ENCODE measurements at places on chromosomes 6 and 20.

GRCh38 chr6:71114986-71115385 lies 158.1 kb upstream of the B3GAT2 start:
- DNase-seq, result no peak

- DNase-seq, result no peak
Measured at GRCh38 chr6:156886409-156886808, 109.2 kb downstream of the ARID1B start.

DNA sequence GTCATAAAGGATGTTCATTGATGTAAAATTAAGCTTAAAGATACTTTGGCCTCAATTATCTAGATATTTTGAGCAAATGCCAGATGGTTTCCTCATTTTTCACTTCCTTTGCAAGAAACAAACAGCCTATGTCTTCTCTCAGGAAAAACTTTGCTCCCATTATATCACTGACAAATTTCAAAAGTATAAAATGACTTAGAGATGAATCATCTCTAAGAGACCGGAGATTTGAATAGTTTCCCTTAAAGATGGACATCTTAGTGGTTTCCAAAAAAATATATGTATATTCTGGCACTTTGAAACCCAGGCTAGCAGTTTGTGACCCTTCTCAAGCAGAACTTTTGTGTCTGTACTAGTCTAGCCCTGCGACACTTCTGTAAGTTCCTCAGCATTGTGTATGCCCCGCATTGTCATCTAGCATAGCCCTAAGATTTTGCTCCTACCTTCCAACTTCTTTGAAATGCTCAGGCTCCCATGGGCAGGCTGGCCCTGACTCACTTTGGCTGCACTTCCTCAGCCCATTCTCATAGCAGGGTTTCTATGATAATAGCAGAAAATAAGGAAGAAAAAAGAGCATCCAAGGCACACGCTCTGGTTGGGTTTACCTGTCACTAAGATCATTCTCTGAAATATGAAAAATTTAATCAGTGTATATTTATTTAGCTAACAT lies 25.7 kb upstream of the POU3F2 start:
- DNase-seq, result no peak

DNA sequence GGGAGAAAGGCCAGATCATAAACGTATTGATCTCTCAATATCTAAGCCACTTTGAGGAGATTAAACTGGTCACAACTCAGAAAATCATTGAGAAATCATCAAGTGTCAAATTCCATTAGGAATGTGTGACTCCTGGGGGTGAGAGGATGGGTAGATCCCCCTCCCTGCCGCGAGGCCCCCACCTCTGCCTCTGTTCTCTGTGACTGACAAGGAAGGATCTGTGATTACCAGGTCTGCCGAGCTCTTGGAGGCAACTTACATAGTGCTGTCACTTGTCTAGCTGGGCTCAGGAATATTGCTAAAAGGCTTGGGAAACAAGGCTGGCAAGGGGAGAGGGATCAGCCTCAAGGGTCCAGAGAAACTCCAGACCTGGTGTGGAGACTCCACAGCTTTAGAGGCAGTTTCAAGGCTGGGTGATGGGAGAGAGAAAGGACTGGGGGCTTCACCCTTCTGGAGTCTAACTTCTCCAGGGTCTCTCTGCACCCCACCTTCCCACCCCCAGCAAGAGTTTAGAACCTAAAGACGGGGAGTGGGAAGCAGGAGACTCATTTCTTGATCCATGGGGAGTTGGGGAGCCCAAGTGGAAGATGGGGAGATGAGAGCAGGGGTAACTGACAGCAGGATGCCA lies 11.6 kb upstream of the ARMC12 start:
- DNase-seq, result no peak

GRCh38 chr6:110270165-110270564 lies 88.0 kb downstream of the METTL24 start:
- no peak for DNase-seq

- DNase-seq, result no peak
Measured at GRCh38 chr6:108556250-108556649, 4.5 kb upstream of the FOXO3 start.

GRCh38 chr6:9405369-9405768 lies 970.0 kb upstream of the SLC35B3 start:
- DNase-seq, result no peak

DNA sequence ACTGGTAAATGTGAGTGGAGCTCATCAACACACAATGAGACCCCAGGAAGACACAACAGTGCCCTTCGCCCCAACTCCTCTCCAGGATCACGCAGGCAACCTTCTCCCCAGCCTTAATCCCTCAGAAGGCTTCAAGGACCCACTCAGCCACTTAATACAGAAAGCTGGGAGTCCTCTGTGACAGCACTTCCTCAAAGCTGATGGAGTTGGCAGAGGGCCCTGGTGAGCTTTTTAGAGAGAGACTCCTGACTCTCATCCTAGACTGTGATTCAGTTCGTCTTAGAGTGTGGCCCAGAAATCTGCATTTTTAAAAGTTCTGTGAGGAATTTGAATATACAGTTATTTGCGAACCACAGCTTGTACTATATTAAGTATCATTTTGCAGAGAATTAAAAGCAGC lies 187.7 kb downstream of the UST start:
- DNase-seq, result no peak

DNA sequence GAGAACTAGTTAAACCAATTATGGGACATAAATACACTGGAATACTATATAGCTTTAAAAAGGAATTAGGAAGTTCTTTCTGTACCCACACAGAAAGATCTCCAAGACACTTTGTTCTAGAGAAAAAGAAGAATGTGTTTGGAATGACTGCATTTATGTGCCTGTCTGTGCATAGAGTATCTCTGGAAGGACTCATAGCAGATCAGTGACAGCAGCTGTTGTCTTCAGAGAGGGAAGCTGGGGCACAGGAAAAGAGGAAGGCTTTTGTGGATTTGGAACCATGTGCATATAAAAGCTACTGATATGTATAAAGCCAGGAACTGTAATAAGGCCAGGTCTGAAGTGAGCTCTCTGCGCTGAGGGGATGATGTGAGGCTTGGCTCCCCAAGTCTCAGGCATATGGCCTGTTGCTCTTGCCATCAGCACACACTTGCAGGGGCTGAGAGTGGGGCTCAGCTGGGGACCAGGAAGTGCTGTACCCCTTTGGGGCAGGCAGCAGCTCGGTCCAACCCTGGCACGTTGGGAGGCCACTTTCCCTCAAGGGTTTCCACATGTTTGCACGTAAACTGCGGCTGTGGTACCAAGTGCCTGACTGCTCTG lies 31.8 kb upstream of the CCDC167 start:
- DNase-seq, result no peak

GRCh38 chr20:44832724-44833123 lies 22.4 kb upstream of the RIMS4 start:
- DNase-seq, result no peak

- DNase-seq, result no peak
Measured at GRCh38 chr6:157814883-157815282, 8.2 kb upstream of the SNX9 start.

DNA sequence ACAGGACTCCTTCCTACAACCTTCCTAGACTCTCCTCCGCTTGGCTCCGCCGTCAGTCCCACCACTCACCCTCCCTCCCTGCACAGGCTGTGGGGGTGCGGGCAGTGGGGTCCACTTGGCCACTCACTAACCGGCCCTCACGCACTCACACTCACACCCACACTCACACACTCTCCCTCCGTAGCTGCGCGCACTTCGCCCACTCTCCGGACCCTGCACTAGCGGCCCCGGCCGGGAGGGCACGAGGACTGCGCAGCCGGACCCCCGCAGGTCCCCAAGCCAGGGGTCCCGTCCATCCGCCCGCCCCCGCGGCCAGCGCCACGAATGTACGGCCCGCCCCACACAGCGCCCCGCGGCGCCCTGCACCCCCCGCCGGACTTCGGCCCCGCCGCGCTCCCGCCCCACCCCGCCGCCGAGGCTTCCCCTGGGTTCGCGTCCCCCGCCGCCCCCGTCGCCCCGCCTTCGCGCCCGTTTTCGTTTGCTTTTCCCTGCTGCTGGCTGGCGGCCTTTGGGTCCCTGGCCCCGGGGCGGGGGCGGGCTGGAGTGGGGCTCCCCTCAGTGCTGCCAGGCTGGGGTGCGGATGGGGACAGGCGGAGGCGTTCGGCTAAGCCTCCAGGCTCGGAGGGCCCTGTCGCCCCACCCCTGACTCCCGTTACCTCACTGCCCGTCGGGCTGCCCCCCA lies 23.0 kb upstream of the SLC22A7 start:
- DNase-seq, result no peak

- no peak for DNase-seq
Measured at GRCh38 chr6:85610182-85610895, 16.7 kb upstream of the SNX14 start.

DNA sequence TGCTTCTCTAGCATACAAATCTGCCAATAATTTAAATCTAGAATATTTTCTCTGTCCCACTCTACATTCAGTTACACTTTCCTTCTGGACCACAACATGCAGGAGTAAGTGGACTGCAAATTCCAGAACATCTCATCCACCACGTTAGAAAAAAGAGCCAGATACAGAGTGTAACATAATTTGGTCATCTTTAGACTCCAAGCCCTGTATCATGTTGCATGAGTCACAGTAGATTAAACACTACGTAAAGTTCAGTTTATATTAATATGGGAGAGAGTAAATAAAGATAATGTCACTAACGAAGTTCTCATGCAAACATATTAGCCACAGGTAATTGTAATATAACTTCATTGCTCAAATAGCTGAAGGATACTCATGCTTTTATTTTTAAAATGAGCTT lies 327.0 kb downstream of the C6orf118 start:
- no peak for DNase-seq

DNA sequence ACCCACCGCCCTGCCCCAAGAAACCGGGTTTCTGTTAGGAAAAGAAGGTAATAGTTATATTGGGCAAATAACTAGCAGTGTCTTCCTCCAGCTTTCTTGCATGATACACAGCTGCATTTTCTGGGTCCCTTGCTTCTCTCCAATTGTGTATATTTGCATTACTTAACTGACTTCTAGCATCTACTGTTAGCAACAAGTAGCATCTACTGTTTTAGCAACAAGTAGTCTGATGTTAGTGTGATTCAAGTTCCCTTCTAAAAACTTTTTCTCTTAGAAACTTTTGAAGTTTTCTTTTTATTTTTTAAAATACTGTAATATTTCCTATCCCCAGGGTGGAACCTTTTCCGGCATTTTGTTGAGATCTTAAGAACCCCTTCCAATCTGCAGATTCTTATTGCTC lies 221.2 kb downstream of the CLIC5 start:
- DNase-seq, result no peak

GRCh38 chr20:4626228-4626627 lies 95.5 kb upstream of the PRND start:
- no peak for DNase-seq

All from stimulated activated CD4-positive, alpha-beta T cell treated with anti-CD3 and anti-CD28 coated beads, Interleukin-1b, Interleukin-23, amount 100 ng/mL, for 24 hours (primary cell).